Heart right ventricle (tissue), 16 donors: ENCODE measurements at places on chromosomes 12 and 14. TPM values are rescaled to one million over a fixed set of nuclear protein-coding genes. Genes with fewer than 3 reads are reported as not detected.

TSPAN8 gene
- total RNA-seq: not detected

PGAM5 gene
- total RNA-seq: 37.6 TPM

PAPLN gene
- total RNA-seq: 3.8 TPM

HOXC6 gene
- not detected for total RNA-seq

GPR137C gene
- total RNA-seq: 0.62 TPM

DNA sequence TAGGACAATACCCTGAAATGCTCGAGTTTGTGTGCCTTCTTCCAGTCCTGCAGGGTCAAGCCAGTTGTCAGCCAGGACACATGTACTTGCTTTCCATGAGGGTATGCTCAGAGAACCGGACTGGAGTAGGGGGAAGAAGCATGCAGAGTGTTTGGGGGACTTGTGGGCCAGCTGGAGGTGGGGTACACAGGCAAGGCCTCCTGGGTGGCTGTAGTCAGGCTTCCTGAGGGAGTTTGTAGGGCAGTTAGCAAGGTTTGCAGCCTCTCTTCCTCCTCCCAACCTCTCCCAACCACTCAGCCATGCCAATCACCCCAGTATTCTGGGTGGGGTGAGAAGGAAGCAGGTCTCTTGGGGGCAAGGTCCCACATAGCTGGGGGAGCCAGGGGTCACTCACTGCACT, 47.0 kb upstream of the RHOJ start:
- no peaks in the 10 kb centered on the region for H3K27me3 ChIP-seq
- no peak overlapping the region for H3K27ac ChIP-seq
- H3K4me1 ChIP-seq: no peaks in the 10 kb centered on the region
- DNase-seq: no peak
- H3K36me3 ChIP-seq: no peaks in the 10 kb centered on the region
- no peak overlapping the region for H3K4me3 ChIP-seq

GRCh38 chr14:104661086-104661485, 28.3 kb upstream of the INF2 start:
- DNase-seq: no peak
- H3K27ac ChIP-seq: no peak overlapping the region
- H3K36me3 ChIP-seq: no peaks in the 10 kb centered on the region
- H3K27me3 ChIP-seq: no peaks in the 10 kb centered on the region
- H3K4me3 ChIP-seq: no peak overlapping the region

DNA sequence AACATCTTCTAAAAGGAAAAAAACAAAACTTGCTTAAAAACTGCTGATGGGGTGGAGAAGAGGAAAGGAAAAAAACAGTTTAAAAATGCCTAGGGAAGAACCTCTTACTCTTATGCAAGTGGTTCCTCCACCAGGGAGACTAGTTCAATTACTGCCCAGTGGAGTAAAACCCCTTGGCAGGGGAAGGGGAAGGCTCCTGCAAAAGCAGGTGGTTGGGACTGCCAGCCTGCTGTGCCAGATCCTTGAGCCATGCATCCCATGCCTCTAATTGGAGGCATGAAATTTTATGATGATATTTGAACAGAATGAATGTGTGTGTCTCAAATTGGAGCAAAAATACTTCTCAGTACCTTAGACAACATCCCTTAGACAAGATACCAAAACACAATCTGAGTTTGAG, 118.8 kb downstream of the FSCB start:
- H3K27me3 ChIP-seq: no peaks in the 10 kb centered on the region
- H3K4me1 ChIP-seq: no peaks in the 10 kb centered on the region
- no peak overlapping the region for H3K4me3 ChIP-seq
- no peak for DNase-seq
- H3K36me3 ChIP-seq: no peaks in the 10 kb centered on the region

GRCh38 chr12:98416845-98417244, 98.5 kb upstream of the TMPO start:
- H3K27me3 ChIP-seq: no peaks in the 10 kb centered on the region
- H3K27ac ChIP-seq: no peak overlapping the region
- H3K4me3 ChIP-seq: no peak overlapping the region
- H3K4me1 ChIP-seq: peaks cover 5% of the 10 kb centered on the region

DNA sequence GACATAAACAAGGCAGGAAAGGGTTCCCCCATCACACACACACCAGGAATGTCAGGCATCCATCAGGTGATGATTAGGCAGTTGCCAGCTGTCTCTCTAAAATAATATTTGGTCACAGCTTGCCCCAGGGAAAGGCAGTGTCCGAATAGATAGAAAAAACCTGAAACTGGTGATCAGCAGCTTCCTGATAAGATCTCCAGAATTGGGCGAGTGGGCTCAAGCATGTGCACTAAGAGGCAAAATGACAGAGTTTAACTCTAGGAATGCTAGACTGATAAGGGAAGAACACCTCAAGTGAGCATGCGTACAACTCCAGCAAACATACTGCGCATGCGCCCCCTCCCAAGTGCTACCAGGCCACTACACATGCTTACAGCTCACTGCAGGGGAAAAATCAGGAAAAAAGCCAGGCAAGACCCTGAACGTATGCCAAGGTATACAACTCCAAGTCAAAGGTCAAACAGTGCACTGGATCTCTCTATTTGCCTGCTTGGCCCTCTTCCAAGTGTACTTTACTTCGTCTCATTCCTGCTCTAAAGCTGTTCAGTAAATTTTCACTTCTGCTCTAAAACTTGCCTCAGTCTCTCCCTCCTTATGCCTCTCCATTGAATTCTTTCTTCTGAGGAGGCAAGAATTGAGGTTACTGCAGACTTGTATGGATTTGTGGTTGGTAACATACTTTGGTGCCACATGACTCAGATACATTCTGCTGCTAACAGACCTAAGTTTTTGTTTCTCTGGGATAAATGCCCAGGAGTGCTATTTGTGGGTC, 73.5 kb upstream of the VASH1 start:
- H3K4me1 ChIP-seq: no peaks in the 10 kb centered on the region
- no peak overlapping the region for H3K4me3 ChIP-seq
- no peak overlapping the region for H3K27ac ChIP-seq
- DNase-seq: no peak

GRCh38 chr12:70739756-70740155, 102.5 kb upstream of the PTPRB start:
- H3K4me3 ChIP-seq: no peak overlapping the region
- H3K27ac ChIP-seq: no peak overlapping the region
- no peak for DNase-seq

GRCh38 chr14:52873694-52874093, 77.2 kb downstream of the FERMT2 start:
- no peak overlapping the region for H3K4me3 ChIP-seq
- H3K27me3 ChIP-seq: no peaks in the 10 kb centered on the region
- H3K27ac ChIP-seq: no peak overlapping the region
- H3K36me3 ChIP-seq: peaks cover 2% of the 10 kb centered on the region
- H3K4me1 ChIP-seq: no peaks in the 10 kb centered on the region

GRCh38 chr12:68245180-68246021, 8.0 kb downstream of the IL22 start:
- H3K4me1 ChIP-seq: no peaks in the 10 kb centered on the region
- H3K27ac ChIP-seq: no peak overlapping the region
- H3K4me3 ChIP-seq: peak overlapping the region; percentile 41
- H3K36me3 ChIP-seq: no peaks in the 10 kb centered on the region
- no peaks in the 10 kb centered on the region for H3K27me3 ChIP-seq
- DNase-seq: no peak

GRCh38 chr14:90552465-90553297, 155.9 kb downstream of the CALM1 start:
- H3K4me1 ChIP-seq: no peaks in the 10 kb centered on the region
- H3K4me3 ChIP-seq: no peak overlapping the region
- no peak overlapping the region for H3K27ac ChIP-seq

GRCh38 chr12:3250576-3250975, 173.4 kb downstream of the TSPAN9 start:
- H3K4me3 ChIP-seq: no peak overlapping the region
- H3K4me1 ChIP-seq: peaks cover 100% of the 10 kb centered on the region
- peak; percentile 77 for DNase-seq
- peak overlapping the region; percentile 93 for H3K27ac ChIP-seq
- H3K27me3 ChIP-seq: no peaks in the 10 kb centered on the region
- no peaks in the 10 kb centered on the region for H3K36me3 ChIP-seq

DNA sequence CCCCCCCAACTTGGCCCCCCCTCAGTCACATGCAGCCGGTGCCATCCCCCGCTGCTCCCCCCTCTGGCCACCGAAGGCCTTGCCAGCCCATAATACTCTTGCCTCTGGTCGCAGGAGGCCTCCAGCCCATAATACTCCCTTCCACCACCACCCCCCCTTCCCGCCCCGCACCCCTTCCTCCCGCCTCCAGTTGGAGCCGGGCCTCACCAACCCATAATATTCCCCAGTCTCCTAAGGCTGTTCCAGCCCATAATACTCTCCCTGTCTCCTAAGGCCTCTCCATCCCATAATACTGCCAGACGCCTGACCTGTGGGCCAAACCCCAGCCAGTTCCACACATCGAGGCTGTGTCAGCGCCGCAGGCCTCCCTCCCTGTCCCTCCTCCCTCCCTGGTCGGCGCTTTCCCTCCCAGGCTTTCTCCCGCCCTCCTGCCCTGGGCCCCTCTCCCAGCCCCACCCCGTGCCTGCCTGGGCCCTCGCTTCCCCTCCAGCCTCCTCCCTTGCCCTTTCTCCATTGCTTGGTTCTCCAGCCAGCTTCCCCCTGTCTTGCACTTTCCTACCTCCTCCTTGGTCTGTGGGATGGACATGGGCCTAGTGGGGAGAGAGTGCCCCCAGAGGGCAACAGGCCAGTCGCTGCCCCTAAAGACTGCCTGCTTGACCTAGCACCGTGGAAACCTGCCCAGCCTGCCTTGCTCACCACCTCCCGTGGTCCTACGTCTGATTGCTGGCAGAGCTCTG, 6.8 kb upstream of the CHD4 start:
- H3K36me3 ChIP-seq: no peaks in the 10 kb centered on the region
- peaks cover 34% of the 10 kb centered on the region for H3K4me1 ChIP-seq
- peak overlapping the region; percentile 95 for H3K27ac ChIP-seq

DNA sequence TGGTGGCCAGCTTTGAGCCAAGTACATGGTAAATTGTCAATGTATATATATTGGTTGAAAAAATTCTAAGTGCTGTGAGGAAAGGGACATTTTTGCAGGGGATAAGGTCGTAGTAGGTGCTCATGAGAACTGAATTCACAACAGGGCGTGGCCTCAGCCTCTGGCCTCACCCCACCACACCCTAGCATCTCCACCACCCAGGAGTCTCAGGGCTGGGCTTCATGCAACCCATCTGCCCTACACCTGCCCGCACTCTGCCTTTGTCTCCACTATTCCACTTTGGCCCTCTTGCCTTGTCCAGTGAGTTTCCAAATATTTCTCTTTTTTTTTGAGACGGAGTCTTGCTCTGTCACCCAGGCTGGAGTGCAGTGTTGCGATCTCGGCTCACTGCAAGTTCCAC, 22.1 kb upstream of the AQP2 start:
- H3K4me3 ChIP-seq: no peak overlapping the region

DNA sequence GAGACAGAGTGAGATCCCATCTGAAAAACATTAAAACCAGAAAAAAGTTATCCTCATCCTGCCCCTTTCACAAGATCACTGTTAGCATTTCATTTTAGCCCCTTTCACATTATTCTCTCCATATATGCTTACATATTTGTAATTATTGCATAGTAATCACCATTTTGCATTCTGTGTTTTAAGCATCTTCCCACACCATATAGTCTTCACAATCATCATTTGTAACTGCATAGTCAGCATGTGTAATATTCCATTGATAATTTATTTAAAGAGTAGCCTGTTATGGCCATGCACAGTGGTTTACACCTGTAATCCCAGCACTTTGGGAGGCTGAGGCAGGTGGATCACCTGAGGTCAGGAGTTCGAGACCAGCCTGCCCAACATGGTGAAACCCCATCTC, 11.8 kb downstream of the PAPLN start:
- H3K27ac ChIP-seq: no peak overlapping the region
- H3K36me3 ChIP-seq: no peaks in the 10 kb centered on the region
- H3K4me1 ChIP-seq: peaks cover 15% of the 10 kb centered on the region
- no peak for DNase-seq
- peaks cover 20% of the 10 kb centered on the region for H3K27me3 ChIP-seq

GRCh38 chr14:24813819-24814259, 179.8 kb upstream of the GZMB start:
- peaks cover 77% of the 10 kb centered on the region for H3K4me1 ChIP-seq
- no peaks in the 10 kb centered on the region for H3K36me3 ChIP-seq

- no peak overlapping the region for H3K4me3 ChIP-seq
- H3K36me3 ChIP-seq: no peaks in the 10 kb centered on the region
- peaks cover 55% of the 10 kb centered on the region for H3K4me1 ChIP-seq
Observed at GRCh38 chr12:93136253-93137055, 207.4 kb upstream of the EEA1 start.

DNA sequence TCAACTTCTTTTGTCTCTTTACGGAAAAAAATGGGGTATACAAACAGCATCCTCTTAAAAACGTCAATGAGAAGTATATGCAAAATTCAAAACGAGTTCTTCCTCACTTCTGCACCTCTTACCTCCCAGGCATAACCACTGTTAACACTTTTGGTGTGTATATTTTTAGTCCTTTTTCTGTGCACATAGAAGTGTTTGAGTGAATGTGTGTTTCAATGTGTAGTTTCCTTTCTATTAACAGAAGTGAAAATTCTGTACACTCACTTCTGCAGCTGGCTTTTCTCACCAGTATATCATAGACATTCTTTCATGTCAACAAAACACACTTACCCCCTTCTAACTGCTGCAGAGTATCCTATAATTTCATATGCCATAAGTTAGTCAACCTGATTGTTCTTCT, 5.4 kb downstream of the UBR7 start:
- no peaks in the 10 kb centered on the region for H3K36me3 ChIP-seq
- no peak for DNase-seq
- no peak overlapping the region for H3K27ac ChIP-seq
- no peaks in the 10 kb centered on the region for H3K27me3 ChIP-seq
- H3K4me1 ChIP-seq: no peaks in the 10 kb centered on the region

DNA sequence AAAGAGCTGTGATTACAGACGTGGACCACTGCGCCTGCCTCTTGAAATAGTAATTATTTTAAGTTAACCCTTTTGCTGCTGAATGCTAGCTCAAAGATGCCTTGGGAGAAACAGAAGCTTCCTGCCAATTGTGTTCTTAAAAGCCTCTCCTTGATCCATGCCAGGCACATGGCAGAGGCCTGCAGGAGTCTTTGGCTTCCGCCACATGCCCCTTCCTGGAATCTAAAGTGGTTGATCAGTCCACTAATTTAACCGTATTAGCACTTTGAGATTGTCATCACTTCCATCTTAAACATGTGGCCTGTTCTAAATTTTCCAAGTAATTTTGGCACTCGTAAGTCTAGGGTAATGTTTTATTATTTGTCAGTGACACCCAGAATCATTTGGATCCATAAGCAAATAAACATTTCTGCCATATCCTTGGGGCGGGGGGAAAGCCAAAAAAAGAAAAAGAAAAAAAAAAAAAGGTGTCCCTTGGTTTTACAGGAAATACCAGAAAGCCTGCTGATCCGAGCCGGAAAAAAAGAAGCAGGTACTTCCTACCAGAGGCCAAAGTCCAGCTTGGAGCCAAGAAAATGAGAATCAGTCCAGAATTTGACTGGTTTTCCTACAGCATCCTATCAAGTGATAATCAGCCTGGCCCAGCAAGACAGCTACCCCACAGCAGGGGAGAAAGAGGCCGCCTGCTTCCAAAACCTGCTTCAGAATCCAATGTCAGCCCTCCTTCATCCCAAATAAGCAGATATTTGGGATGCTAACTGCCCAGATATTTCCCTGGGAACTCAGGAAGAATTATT, 104.8 kb downstream of the KCNK10 start:
- H3K27ac ChIP-seq: no peak overlapping the region
- H3K4me1 ChIP-seq: no peaks in the 10 kb centered on the region
- DNase-seq: no peak
- H3K27me3 ChIP-seq: no peaks in the 10 kb centered on the region
- no peak overlapping the region for H3K4me3 ChIP-seq
- no peaks in the 10 kb centered on the region for H3K36me3 ChIP-seq
